ENCODE measurements at places on chromosomes 1 and 21. TPM values are rescaled to one million over a fixed set of nuclear protein-coding genes. Genes with fewer than 3 reads are reported as not detected.

AUNIP gene
- not detected for total RNA-seq

IL19 gene
- not detected for total RNA-seq

GRCh38 chr1:241229216-241229615, 127.8 kb downstream of the RGS7 start:
- no peak for DNase-seq

MIS18A gene
- 4.2 TPM for total RNA-seq

DNA sequence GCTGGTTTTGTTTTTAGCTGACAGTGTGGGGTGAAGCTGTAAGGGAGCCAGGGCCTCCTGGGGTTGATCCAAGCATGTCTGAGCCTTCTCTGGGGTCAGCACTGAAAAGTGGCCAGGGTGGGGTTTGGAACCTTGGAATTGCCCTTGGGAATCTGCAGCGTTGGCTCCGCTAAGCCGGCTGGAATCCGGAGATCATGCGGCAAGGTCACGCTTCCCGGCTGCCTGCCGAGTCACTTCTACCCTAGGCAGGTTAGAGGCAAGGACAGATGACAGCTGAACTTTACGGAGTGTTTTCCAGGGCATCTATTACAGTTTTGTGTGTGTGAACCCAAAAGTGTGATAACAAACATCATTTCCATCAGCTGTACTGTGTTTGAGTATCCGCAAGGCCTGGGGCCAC, 17.1 kb downstream of the ABCG1 start:
- DNase-seq: no peak

GPR37L1 gene
- 0.28 TPM for total RNA-seq

CELA2B gene
- total RNA-seq: not detected

DNA sequence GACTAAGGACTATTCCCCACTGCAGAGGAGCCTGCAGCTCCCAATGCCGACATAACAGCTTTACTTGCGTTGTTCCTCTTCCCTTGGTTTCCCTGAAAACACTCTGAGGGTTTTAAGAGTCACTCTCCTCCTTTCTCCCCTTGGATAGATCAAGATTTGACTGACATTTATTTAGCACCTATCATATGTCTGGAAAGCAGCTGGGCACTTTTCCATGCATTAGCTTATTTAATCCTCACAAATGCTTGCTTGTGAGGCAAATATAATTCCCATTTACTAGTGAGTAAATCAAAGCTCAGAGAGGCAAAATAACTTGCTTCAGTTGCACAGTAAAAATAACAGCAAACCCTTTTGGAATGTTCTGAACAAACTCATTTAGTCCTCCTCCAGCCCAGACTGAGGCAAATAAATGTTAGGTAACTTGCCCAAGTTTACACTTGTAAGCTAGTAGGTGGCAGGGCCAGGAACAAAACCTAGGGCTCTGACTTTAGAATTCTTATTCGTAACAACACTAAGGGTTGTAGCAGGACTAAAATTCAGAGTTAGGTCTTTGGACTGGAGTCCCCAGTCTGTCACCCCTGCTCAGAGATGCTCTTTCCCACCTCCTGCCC, 81.4 kb downstream of the KCND3 start:
- DNase-seq: peak; percentile 5
